Stimulated activated CD4-positive, alpha-beta T cell treated with anti-CD3 and anti-CD28 coated beads, TNF-alpha, amount 100 ng/mL, for 24 hours (primary cell): ENCODE measurements at places on chromosomes 6 and 20.

- DNase-seq, result no peak
Observed at GRCh38 chr6:44058617-44059358, 68.5 kb downstream of the MRPL14 start.

DNA sequence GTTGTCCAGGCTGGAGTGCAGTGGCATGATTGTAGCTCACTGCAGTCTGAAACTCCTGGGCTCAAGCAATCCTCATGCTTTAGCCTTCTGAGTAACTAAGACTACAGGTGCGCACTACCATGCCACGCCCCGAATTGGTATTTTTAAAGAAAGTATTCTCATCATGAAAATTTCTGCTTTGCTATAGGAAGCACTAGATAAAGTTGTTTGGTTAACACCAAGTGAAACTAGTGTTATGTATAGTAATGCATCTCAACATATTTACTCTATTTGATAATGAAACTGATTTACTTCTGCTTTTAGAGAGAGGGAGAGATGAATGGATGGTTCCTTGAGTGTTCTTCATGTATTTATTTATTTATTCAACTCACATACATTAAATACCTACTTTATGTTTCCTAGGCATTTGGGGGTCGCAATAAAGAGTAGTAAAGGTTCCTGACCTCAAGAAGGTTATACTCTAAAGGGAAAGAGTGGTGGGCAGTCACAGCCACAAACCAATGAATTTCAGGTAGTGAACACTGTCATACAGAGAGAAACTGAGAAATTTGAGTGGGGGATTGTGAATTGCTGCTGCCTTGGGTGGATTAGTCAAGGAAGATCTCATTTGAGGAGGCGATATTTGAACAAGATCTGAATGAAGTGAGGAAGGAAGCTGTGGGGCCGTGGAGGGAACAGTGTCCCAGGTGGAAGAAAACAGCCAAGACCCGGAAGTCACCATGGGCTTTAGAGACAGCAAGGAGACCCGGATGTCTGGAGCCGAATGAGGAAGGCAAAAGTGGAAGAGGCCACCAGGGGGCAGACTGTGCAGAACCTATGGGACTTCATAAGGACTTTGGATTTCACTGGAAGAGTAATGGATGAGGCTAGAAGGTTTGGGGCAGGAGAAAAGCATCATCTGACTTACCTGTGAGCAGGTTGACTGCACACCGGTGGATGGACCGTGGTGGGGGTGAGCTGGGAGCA lies 185.6 kb downstream of the TSHZ2 start:
- DNase-seq, result no peak

DNA sequence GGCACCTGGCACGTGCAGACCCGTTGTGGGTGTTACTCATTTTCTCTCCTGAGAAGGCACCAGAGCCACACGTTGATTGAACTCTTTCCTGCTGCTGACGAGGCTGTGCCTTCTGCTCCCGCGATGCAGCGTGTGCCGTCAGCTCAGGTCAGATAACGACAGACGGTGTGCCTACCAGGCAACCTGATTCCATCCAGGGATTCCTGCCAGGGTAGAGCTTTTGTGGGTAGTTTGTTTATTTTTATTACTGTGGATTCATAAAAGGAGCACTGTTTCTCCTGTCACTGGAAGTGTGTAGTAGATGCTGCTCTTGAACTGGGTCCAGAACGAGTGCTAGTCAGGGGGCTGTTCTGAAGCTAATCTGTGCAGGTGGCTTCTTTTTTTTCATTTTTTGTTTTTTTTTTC lies 20.7 kb downstream of the PRPF6 start:
- no peak for DNase-seq

- DNase-seq, result no peak
Observed at GRCh38 chr6:48123601-48124000, 12.6 kb upstream of the PTCHD4 start.

- DNase-seq, result no peak
Observed at GRCh38 chr6:90131125-90131524, 165.5 kb downstream of the BACH2 start.

DNA sequence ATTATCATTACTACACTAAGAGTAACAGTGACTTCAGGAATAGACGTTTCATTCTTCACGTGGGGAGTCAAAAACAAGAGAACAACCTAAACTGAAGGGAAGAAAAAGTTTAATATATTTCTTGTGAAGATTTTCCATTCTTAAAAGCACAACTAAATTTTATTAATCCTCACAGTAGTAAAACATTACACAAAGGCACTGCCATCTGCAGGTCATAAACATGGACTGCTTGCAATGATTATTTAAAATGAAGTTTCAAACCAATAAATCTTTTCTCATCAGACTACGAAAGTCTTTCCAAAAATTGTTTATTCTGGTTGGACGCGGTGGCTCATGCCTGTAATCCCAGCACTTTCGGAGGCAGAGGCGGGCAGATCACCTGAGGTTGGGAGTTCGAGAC lies 2.6 kb downstream of the NCOA5 start:
- no peak for DNase-seq
